ENCODE measurements at places on chromosomes 3 and 15.

GRCh38 chr3:42502429-42503250, at the start of gene VIPR1:
Gene VIPR1, plus strand, starts transcription at chr3:42502643. Its CDS starts 93 bp downstream, at chr3:42502736.
- peaks cover 41% of the 10 kb centered on the region for H3K27me3 ChIP-seq
- peak within 1 kb of the TSS; percentile 61 for H3K4me3 ChIP-seq
- H3K4me1 ChIP-seq, result no peaks in the 10 kb centered on the region

- H3K27ac ChIP-seq, result no peak overlapping the region
- H3K4me1 ChIP-seq, result no peaks in the 10 kb centered on the region
- H3K27me3 ChIP-seq, result no peaks in the 10 kb centered on the region
- H3K36me3 ChIP-seq, result no peaks in the 10 kb centered on the region
- DNase-seq, result no peak
Measured at GRCh38 chr15:34821831-34822230, 26.5 kb upstream of the ACTC1 start.

- no peaks in the 10 kb centered on the region for H3K36me3 ChIP-seq
- H3K27ac ChIP-seq, result no peak overlapping the region
- H3K4me3 ChIP-seq, result no peak overlapping the region
- no peaks in the 10 kb centered on the region for H3K27me3 ChIP-seq
- H3K4me1 ChIP-seq, result no peaks in the 10 kb centered on the region
Measured at GRCh38 chr15:83866692-83867091, 212.8 kb downstream of the ADAMTSL3 start.

DNA sequence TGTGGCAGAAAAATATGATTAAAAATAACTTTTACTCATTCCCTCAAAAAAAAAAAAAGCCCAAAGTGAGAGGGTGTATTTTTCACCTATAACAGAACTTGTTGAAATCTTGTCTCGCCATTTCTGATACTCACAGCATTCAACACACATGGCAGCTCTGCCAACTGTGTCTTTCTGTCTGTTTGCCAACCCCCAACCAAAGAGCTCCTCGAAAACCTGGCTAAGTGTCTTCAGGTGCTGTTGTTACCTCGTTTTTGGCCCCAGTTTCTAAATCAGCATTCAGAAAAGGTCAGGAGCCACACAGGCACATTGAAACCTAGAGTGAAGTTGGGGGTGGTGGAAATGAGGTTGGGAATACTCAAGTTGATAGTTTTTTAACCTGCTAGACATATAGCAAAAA, 123.5 kb downstream of the TMEM108 start:
- no peak overlapping the region for H3K27ac ChIP-seq
- DNase-seq, result no peak
- H3K4me1 ChIP-seq, result no peaks in the 10 kb centered on the region
- H3K4me3 ChIP-seq, result no peak overlapping the region
- H3K27me3 ChIP-seq, result peaks cover 1% of the 10 kb centered on the region

DNA sequence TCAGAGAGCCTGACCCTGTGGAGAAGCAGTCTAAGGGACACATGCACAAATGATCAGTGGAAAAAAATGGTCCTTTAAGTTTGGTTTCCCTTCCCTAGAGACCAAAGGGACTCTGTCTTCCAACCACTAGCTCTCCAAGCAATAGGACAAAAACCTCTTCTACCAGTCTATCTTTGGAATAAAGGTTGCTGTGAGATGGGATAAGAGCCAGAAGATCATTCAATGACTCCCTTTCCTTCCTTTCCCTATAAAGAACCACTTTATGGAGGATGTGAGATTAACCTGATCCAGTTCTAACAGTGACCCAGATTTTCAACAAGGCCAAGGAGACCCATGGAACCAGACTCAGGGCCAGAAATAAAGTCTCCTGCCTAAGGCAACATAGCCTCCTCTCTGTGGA, 74.8 kb downstream of the DHX30 start:
- no peak overlapping the region for H3K27ac ChIP-seq
- DNase-seq, result no peak
- H3K27me3 ChIP-seq, result no peaks in the 10 kb centered on the region
- no peak overlapping the region for H3K4me3 ChIP-seq
